BJ (cell line): ENCODE measurements at places on chromosomes 5 and 9.

GRCh38 chr9:5773324-5773999 lies 59.5 kb downstream of the ERMP1 start:
- DNase-seq, result no peak

GRCh38 chr5:6236858-6237481 lies 141.4 kb downstream of the MED10 start:
- DNase-seq, result no peak

DNA sequence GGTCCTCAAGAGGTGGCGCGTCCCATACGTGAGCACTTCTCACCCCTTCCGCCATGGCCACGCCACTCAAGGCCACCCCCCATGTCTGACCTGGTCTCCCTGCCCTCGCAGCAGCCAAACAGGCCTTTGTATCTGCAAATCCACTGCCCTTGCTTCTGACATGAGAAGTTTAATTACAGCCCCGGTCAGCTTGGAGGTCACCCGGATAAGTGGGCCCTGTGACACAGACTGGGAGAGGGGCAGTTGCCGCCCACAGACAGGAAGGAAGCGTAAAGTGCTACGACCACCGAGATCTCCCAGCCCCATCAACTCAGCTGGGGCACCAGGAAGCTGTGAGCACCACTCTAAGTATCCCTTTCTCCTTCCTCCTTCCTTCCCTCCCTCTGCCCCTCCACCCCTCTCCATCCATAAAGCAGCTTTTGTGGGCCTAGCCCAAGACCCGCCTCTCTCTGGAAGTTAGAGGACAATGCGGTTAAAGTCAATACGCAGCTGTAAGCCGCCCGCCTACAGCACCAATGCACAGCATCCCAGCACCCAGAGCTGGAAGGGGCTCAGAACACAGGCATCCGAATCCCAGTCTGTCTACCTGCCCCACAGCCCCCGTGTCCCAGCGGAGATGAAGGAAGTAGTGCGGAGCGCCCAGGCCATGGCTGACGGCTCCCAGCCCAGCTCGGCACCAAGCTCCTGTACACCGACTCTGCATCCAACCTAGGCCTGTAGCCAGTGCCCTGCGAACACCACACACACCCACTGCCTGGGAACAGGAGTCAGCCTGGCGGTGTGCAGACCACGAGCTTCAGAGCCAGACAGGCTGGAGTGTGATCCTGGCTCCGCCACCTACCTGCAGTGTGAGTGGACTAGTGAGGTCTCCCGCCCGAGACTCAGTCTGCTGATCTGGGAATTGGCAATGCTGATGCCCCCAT lies 44.8 kb upstream of the RNF130 start:
- DNase-seq, result no peak

- no peak for DNase-seq
Measured at GRCh38 chr9:19510907-19511306, 102.1 kb downstream of the ACER2 start.

GRCh38 chr9:92426501-92427145 lies 2.4 kb upstream of the OMD start:
- DNase-seq, result no peak

DNA sequence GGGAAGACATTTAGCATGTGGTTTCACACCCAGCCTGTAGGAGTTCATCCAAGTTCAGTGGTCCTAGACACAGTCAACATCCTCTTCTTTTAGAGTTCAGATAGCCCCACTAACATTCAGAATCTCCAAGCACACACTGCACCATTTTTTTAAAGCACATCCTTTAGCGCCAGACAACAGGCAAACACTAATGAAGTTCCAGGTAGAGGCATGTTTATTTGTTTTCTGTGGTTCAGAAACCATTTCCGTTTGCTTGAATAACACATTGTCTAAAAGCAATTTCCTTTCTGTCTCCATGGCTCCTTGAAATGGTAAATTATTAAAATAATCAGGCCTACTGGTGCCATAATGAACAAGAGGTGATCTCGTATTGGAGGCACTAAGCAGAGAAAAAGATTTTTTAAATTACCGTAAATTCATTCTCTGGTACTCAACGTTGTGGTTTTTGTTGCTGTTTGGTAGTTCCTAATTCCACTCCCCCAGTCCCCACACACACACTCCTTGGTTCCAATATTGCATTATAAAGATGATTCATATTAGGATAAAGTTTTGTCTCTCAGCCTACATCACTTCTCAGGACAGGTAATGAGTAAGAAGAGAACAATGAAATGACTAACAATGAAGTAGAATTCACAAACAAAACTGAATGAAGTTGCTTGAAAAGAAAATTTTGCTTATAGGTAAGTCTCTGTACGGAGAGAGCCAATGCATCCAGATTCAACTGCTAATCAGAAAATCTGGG lies 153.1 kb downstream of the PCSK1 start:
- DNase-seq, result no peak

DNA sequence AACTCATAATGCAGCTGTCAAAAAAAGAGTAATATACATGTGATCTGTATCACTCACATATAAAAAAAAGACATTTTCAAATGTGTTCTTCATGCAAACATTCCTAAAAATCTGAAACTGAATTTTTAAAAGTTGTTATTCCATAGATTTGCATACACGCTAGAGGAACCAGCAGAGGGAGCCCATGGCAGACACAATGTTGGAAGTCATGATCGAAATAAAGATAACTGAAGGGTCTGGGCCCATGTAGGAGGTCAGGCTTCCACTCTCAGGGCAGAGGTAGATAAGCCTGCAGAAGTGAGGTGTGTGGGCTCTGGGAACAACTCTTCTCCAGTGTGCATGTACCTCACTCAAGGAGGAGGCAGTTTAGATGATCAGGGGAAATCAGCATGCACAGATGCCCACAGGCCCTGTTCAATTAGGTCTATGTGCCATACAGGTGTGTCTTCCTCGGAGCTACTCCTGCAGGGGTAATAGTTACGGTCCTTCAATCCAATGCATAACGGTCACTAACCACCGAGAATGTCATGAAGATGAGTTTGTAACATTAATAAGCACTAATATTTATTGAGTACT lies 208.6 kb downstream of the EPB41L4A start:
- DNase-seq, result no peak

- DNase-seq, result no peak
Measured at GRCh38 chr5:177447611-177448243, 1.1 kb downstream of the PRR7 start.
